Endodermal cell (in vitro differentiated cells): ENCODE measurements at places on chromosomes 2 and 18. TPM values are rescaled to one million over a fixed set of nuclear protein-coding genes. Genes with fewer than 3 reads are reported as not detected.

Gene PROM2
- 2.2 and 2.3 TPM in 2 replicates for total RNA-seq

Gene ACTR2
- total RNA-seq = 236 to 262 TPM (median 256 TPM) in 3 replicates

Gene RNF152
- total RNA-seq = 81.8 and 90.8 TPM in 2 replicates

Gene SPEG
- total RNA-seq = 26.7 to 35.3 TPM (median 29.8 TPM) in 3 replicates

Gene NT5DC4
- not detected in 3 replicates for total RNA-seq

Gene STAT1
- 48.3 and 49.2 TPM in 2 replicates for total RNA-seq

Gene GRB14
- total RNA-seq = 16.1 to 21.4 TPM (median 20.6 TPM) in 3 replicates

Gene GKN2
- not detected in 3 replicates for total RNA-seq

Gene RTP5
- not detected in 3 replicates for total RNA-seq

Gene GULP1
- total RNA-seq = 26.5 and 29.6 TPM in 2 replicates

Gene C1GALT1C1L
- 0.20 TPM in 1 of 2 replicates, not detected in the other for total RNA-seq

Gene FZD7
- total RNA-seq = 193 to 271 TPM (median 199 TPM) in 3 replicates
